Left forelimb (tissue), 1 donor: ENCODE measurements at places on chromosomes 12 and 14.
A peak's percentile ranks its signal among the peaks of the same experiment; 100 is the strongest.

GRCh38 chr14:76720382-76720813, 40.9 kb upstream of the VASH1 start:
- peak; percentile 87 for DNase-seq

- DNase-seq = no peak
Measured at GRCh38 chr12:20950248-20950647, 139.7 kb downstream of the SLCO1B3 start.

GRCh38 chr12:121637231-121637914, 11.0 kb downstream of the ORAI1 start:
- DNase-seq = no peak

GRCh38 chr14:74549588-74549987, 56.0 kb downstream of the ISCA2 start:
- DNase-seq = no peak

DNA sequence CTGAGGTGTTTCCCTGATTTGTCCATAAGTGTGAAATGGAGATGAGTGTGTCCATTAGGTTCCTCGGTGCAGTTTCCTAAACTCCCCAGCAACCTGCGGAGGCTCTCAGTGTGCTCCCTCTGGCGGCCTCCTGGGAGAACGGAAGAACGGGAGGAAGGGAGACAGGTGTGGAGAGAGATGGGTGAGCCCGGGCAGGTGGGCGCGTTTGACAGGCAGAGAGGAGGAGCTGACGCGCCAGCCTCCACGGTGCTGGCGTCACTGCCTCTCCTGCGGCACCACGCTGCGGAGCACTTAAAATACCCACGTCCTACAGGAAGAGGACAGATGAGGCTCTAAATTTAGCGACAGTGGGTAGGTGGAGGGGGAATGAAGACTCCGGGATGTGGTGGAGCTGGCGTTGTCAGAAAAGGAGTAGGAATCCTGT, 26.8 kb upstream of the PEX5 start:
- DNase-seq = no peak

GRCh38 chr14:101239065-101239464, 322.2 kb upstream of the DIO3 start:
- no peak for DNase-seq

- no peak for DNase-seq
Measured at GRCh38 chr14:69682621-69683263, 71.3 kb downstream of the SUSD6 start.

DNA sequence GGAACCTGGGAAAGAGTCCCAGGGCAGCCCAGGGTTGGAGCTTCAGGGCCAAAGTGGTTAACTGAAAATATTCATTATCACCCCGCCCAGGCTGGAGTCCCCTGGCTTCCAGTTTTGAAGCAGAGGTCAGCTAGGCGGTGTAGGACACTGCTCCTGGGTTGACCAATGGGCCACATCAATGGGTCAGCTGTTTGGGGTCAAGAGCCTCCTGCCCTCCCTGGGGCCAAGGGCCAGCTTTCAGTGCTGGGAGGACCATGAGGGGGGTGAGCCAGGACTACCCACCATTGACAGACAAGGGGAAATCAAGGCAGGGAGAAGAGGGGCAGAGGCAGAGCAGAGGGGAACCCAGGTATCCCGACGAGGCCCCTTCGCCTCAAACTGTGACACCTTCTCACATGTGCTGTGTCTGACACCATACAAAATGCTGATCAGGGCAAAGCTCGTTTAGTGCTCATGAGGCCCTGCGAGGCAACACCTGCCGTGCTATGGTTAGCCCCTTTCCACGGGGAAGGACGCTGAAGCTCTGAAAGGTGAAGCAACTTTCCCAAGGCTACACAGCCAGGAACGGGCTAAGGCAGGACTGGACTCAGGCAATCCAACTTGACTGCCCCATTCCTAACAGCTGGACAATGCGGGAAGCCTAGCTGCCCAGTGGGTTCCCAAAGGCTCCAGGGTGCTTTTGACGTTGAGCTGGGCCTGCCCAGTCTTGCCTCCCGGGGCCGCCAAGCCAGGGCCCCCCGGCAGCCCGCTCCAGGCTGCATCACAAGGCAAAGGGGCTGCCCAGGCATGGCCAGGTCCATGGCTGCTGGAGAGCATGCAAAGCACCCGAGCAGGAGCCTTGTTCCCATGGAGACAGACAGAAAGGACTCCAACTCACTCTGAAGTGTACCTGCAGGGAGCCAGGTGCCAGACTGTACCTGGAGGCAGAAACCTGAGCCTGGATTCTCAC, 2.0 kb downstream of the SYNE3 start:
- no peak for DNase-seq

- no peak for DNase-seq
Measured at GRCh38 chr12:105775343-105775742, 363.4 kb downstream of the NUAK1 start.

DNA sequence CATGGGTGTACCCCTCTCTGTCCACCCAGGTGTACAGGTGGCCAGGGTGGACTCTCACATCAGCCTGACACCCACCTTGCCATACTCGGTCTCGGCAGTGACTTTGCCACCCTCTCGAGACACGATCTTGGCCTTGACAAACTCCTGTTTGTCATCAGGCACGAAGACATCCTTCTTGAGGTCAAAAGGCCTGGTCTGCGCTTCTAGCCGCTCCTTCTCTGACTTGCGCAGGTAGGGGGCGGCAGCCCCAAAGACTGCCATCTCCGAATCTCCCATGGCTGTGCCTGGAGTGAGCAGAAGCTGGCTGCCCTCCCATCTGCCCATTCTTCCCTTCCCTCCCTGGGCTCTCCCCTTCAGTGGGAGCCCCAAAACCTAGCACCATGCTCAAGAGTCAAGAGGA, 2.0 kb downstream of the MYH7 start:
- DNase-seq = peak; percentile 57

GRCh38 chr12:116943419-116944372, 32.9 kb downstream of the FBXW8 start:
- DNase-seq = no peak

DNA sequence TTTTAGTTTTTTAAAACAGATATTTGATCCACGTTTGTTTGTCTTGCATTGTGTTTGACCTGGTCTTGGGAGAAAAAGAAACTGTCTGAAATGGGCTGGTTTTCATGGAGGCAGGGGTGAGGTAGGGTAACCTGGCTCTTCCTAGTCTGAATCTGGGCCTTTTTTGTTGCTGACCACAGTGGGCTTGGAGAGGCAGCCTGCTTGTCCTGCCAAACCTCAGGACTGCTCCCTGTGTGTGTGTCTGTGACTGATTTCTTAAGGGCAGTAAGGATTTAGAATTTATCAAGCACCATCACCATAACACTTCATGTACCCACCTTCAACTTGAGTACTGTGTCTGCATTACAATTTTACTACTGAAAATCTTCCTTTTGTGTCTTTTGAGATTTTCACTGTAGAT, 28.5 kb downstream of the DAAM1 start:
- no peak for DNase-seq

DNA sequence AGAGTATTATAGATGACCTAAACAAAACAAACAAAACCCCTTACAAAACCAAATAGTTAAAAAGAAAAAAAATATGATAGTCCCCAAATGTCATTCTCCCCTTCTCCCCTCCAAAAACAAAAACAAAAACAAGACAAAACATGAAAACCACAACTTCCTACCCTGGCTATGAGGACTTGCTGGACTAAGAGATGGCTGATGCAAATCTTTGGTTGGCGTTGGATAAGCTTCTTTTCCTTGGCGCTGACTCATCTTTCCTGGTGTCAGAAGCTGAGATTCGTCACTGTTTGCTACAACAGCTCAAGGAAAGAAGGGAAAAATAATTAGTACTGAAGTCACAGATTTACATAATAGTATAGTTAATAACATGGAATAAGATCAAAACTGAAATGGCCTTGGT, 102.5 kb upstream of the BBS10 start:
- DNase-seq = no peak

- DNase-seq = no peak
Measured at GRCh38 chr14:101361451-101362433, 199.6 kb upstream of the DIO3 start.

- DNase-seq = no peak
Measured at GRCh38 chr12:98635657-98636323, 8.8 kb downstream of the IKBIP start.

DNA sequence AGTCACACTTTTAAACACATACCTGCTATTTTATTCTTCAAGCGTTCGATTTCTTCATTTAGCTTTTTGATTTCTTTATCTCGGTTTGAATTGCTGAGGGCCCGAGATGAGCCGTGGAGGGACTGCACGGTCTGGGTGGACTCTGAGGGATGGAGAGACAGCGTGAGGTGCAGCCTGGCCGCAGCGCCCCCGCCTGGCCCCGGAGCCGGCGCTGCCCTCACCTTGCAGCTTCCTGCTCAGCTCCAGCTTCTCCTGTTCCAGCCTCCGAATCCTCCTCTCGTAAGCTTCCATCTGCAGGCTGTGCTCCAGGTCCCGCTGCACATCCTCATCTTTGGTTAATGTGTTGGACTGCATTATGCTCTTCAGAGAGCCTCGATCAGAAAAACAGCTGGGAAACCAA, 53.2 kb downstream of the AMN start:
- no peak for DNase-seq

GRCh38 chr12:89067421-89068187, 284.7 kb downstream of the DUSP6 start:
- DNase-seq = no peak

- no peak for DNase-seq
Measured at GRCh38 chr14:103023881-103024473, 33.4 kb downstream of the CDC42BPB start.
